Esophagus squamous epithelium (tissue), 5 donors: ENCODE measurements at places on chromosomes 1 and 21.

DNA sequence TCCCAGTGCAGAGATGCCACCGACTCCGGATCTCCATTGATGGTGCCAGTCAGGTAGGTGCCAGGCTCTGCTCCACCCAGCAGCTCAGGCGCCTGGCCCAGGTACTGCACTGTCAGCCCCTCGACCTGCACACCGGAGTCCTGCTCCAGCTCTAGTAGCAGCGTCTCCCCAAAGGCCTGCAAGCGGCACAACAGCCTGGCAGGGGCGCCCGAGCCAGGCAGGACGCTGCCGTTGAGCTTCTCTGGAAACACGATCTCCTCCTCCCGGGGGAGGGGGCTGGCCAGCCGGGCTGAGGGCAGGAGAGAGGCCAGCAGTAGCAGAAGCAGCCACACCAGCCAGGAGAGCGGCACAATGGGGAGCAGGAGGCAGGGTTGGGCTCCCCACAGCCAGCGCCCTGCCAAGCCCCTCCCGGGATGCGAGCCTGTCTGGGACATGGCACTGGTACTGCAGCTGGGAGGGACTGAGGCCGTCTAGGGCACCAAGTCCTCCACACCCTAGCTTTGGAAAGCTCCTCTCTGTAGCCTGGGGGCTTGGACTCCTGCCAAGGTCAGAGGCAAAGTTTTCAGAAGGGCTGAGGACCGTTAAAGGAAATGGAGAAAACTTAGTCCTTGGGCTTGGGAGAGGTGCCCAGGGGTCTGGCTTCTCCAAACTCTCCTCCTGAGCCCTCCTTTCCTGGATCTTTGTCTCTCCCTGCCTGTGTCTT is 509 bp downstream of the ADAMTS4 start:
- no peak for DNase-seq

- no peak for DNase-seq
Measured at GRCh38 chr1:63408331-63408730, 40.9 kb downstream of the ALG6 start.

GRCh38 chr1:3162322-3162882 is 93.4 kb downstream of the PRDM16 start:
- no peak for DNase-seq

- peak; percentile 88 for DNase-seq
Measured at GRCh38 chr1:147599362-147600118, 58.2 kb downstream of the BCL9 start.

GRCh38 chr1:93756657-93757056 is 75.0 kb upstream of the BCAR3 start:
- no peak for DNase-seq

- DNase-seq = no peak
Measured at GRCh38 chr1:44631333-44631646, 43.0 kb downstream of the TMEM53 start.

DNA sequence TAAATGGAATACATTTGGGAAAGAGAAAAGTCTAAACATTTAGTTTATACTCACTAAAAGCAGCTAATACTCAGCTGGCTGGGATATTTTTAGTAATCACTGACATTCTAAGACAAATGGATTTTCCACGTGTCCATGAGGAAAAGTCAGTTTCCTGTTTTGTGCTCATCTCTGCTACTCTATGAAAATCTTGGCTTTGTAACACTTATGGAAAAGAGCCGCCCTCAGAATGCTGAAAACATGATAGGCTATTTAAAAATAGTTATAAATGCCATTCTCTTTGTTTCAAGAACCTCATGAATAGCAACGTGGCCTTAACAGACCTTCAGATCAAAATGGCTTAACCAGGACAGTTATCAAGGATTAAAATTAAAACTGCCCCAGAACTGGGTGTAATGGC is 29.9 kb downstream of the MRAP start:
- DNase-seq = no peak

DNA sequence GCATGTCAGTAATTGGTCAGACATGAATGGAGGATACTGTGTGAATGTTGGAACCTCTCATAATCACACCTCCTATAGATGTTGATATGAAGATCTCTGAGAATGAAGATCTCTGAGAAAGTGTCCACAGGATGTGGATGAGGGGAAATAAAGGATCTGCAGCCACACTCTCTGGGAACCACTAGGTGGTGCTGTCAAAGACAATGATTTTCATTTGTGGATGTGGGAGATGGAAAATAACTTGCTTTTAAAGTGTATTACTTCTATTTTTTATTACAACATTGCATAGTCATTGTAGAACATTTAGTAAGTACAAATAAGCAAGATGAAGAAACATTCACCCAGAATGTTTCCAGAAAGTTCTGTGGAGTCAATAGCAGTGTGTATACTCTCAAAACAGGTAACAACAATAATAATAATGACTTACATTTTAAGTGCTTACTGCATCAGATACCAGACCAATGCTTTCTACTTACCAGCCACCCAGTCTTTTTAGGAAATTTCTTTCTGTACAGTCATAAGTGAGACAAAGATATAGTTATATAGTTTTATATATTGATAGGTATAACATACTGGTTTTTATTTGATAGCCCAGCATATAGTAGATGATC is 128.2 kb downstream of the ATG4C start:
- DNase-seq = no peak

DNA sequence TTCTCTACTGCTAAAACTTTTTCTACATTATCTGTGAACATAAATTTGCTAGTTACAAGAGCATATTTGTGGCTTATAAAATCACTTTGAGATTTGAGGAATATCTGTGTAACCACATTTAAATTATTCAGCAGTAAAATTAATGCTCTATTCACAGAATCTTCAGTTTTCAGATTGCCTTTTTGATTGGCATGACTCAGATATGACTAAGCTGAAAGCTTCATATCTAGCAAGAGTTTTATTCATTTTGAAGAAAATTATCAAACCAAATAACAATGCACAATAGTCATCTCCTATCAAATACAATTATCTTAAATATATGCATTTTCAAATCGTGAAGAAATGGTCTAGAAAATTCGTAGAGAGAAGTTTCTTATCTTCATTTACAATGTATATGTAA is 1498.2 kb upstream of the B3GALT2 start:
- DNase-seq = no peak

- DNase-seq = no peak
Measured at GRCh38 chr21:37675202-37675801, 241.0 kb downstream of the KCNJ6 start.

DNA sequence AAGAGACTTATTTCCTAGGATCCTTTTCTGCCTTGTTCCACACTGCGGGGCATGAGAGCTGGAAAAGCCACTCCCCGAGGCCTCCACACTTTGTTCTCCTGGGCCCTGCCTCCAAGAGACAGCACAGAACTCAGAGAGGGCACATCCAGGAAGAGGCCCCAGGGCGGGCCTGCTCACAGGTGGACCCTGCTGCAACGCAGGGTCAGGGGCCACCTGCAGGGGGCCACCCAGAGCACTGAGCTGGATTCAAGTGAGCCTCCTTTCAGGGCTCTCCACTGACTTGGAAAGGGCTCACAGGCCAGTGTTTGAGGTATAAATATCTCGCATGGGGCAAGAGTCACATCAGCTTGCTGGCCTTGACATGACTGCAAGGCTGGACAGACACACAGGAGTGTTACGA is 4.8 kb downstream of the RGS16 start:
- no peak for DNase-seq

GRCh38 chr1:178057912-178058534 is 35.9 kb upstream of the RASAL2 start:
- no peak for DNase-seq

DNA sequence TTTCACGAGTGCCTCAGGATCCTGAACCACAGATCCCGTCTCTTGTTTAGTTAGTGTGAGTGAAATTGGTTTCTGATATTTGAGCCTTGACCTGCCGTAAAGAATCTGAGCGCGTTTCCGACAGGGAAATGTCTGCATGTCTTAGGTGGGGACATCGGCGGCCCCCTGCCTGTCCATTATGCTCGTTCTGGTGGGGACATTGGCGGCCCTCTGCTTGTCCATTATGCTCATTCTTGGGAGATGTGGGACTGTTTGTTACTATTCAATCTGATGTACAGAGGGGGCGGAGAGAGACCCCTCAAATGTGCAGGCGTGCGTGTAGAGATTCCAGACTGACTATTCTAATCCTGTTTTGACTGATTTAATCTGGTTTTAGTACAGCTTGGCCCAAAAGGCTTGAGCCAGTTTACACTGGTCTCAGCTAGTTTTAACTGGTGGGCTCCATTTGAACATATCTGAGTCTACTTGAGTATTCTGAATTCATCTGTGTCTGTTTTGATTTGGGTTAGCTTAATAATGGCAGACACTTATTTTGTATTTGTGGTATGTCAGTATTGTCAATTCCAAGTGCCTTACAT is 6.6 kb upstream of the TINAGL1 start:
- no peak for DNase-seq

DNA sequence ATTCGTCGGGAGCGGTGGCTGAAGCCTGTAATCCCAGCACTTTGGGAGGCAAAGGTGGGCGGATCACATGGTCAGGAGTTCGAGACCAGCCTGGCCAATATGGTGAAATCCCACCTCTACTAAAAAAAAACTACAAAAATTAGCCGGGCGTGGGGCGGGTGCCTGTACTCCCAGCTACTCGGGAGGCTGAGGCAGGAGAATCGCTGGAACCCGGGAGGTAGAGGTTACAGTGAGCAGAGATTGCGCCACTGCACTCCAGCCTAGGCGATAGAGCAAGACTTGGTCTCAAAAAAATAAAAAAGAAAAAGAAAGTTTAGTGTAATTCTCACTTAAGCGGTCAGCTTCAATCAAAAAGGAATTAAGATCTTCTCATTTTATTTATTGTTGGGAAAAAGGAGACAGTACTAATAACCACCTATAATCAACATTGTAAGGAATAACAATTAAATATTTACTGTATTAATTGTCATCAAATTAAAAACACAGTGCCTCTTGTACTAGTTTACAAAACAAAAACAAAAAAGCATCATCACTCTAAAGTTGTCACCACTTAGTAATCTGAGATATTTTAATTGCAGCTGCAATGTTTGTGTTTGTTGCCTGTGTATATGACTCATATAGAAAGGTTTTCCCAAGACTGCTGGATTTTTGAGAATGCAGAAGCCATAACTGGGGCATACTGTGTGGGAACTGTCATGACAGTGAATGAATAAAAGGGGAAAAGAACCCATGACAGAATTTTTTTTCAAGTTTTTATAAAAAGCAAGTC is 3.7 kb downstream of the FBXO42 start:
- DNase-seq = no peak

- DNase-seq = no peak
Measured at GRCh38 chr1:62288662-62289061, 30.6 kb downstream of the KANK4 start.

DNA sequence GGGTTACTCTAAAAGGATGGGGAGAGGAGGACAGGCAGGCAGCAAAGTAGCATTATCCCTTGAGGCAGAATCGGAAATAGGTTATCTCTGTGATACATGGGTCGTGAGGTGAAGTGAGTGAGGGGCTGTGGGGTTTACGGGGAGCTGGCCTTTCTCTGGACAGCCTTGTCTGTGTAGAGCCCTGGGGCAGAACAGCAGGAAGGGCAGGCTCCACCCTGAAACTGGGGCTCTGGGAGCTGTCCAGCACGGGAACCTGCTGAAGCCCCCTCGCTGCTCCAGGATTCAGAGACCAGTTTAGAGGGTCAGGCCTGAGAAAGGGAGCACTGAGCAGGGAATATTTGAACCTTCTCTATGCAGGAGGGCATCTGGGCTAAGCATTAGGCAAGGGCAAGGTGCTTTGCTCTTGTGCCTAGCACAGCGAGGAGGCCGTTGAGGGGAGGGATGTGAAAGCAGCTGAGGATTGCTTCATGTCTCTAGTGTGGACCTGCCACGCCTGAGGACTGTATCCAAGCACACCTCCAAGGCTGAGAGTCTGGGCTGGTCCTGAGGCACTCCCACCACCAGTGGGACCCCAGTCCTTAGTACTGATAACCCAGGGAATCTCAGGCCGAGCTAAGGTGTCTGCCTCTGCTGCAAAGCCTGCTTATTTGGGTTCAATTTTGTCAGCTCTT is 55.8 kb downstream of the NAV1 start:
- no peak for DNase-seq

GRCh38 chr1:169844941-169845608 is 48.6 kb downstream of the SCYL3 start:
- no peak for DNase-seq

DNA sequence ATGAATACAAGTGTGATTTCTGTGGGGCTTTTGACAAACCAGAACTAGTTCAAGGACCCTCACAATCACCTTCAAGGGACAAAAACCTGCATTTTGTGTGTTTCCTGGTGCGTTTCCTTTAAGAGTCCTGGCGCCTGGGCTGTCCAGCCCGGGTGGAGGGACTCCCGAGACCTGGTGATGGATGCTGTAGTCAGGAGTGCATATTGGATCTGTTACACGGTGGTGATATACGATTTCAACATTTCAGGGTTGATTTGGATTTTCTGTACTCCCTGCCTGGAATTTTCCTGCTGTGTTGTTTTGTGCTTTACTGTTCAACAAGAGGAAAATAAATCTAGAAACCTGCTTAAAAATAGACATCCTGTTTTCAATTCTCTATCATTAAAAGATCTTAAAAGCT is 162.0 kb downstream of the KIF26B start:
- DNase-seq = no peak

DNA sequence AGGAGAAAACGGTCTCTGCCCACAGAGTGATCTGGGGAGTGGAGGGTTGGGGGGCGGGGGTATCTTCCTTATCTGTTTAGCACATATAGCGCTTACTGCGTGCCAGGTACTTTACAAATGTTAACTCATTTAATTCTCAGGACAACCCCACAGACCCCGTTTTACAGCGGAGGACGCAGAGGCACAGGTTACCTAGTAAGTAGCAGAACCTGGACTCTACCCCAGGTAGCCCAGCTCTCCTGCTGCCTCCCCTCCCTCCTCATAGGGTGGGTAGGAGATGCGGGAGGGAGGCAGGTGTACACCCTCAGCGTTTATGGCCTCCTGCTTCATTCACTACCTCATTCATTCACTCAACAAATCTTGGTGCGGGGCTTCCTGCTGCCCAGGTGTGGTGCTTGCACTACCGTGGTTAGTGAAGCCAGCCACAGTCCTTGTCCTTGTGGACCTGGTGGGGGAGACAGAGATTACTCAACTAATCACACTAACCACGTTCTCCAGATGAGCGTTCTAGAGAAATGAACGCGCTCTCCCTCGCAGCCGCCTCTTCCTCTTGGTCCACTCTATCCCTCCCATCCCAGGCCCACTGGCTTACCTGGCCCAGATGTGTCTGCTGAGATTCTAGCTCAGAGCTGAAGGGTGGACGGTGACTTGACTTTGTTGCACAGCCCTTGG is 102.0 kb downstream of the IER5 start:
- no peak for DNase-seq

- DNase-seq = no peak
Measured at GRCh38 chr1:224500796-224501195, 66.2 kb upstream of the WDR26 start.

- DNase-seq = no peak
Measured at GRCh38 chr1:175744833-175745232, 1.4 kb upstream of the TNR start.

GRCh38 chr1:39671433-39671792 is 494 bp downstream of the NT5C1A start:
- no peak for DNase-seq

- DNase-seq = no peak
Measured at GRCh38 chr1:223755432-223755792, 43.1 kb downstream of the CAPN2 start.

DNA sequence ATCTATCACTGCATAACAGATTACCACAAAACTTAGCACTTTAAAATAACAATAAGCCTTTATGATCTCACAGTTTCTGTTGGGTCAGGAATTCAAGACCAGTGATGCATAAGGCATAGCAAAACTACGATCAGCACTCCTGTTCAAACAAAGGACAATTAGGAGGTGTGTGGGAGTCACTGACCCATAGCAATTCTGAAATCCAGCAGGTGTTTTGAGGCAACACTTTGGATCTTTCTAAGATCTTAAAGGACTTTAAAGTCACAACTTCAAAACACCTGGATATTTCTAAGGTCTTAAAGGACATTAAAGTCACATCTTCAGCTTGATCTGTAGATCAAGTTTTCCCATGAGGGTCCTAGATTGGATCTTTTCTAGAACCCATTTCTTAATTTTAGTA is 35.3 kb downstream of the AKT3 start:
- no peak for DNase-seq
